ENCODE measurements at places on chromosomes 6 and 20.

DNA sequence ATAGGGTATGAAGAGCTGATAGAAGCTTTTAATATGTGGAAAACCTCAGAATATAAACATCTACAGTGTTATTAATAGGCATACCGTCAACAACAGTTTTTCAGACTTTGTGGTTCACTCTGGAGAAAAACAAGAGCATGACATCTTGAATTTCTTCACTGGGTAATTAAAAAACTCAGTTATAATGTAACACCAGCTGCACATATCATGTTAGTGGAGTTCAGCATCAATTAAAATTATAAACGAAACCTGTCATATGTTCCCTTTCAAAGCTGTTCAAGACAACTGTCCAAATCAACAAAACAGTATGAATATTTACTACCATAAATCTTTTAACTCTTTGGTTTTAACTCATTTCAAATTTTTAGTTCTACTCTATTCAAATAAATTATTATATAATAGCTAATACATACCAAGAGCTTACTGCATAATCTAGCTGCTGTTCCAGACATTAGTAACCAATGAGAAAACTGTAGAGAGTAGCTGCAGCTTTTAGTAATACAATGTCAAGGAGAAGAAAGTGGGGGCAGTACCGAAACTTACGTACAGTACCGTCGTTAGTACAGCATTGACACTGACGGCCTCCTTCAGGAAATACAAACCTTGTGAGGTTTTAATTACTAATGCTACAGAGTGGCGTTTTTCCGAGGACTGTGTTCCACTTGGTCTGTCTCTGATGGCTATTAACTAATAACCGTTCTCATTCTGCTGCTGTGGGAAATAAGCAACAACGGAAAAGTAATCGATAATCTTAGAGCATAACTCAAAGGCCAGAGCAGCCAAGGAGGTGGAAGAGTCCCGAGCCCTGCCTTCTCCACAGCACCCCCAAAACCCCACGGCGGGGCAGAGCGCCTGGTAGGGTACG is 532 bp upstream of the PM20D2 start:
- no peak for DNase-seq

GRCh38 chr20:51547951-51548350 is 5.4 kb upstream of the NFATC2 start:
- no peak for DNase-seq

- no peak for DNase-seq
Observed at GRCh38 chr20:20836836-20837235, 124.4 kb upstream of the RALGAPA2 start.

GRCh38 chr20:38946836-38947235 is 15.3 kb upstream of the DHX35 start:
- no peak for DNase-seq

DNA sequence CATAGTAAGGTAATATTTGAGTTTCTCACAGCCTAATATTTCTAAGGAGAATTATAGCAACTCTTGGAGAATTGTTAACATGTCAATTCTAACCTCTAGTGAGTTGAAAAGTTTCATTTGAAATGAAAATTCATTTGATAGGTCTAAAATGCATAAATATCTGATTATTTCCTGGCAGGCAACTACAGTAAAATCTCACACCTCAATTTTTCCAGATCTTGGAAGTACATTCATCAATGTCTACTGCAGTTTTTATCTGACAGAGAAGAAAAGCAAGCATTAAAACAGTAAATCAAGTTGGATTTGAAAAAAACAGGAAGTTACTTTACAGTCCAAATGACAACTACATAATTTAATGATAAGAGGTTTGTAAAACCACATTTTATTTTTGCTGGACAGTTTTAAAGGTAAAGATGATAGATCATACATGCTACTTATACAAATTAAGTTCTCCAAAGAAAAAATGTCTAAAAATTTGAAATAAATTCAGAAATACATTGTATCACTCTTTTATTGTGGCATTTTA is 631.3 kb downstream of the EYS start:
- DNase-seq: no peak

- no peak for DNase-seq
Observed at GRCh38 chr6:14036911-14037310, 80.7 kb upstream of the CD83 start.

- DNase-seq: no peak
Observed at GRCh38 chr20:9330151-9330550, 184.2 kb upstream of the LAMP5 start.

GRCh38 chr6:52598123-52598823 is 21.4 kb upstream of the TRAM2 start:
- no peak for DNase-seq

DNA sequence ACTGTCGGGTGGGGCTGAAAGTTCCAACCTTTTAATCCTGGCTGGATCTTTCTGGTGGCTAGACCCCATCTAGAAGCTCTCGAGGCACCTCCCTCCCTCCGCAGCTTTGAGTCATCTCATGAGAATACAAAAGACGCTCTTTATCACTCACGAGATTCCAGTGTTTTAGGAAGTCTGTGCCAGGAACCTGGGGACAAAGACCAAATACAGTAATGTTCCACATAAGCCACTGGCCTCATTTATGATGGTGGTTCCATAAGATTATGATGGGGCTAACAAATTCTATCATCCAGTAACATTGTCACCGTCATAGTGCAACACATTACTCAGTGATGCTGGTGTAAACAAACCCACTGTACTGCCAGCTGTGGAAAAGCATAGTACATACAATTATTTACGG is 48.7 kb downstream of the NCOA7 start:
- DNase-seq: no peak

DNA sequence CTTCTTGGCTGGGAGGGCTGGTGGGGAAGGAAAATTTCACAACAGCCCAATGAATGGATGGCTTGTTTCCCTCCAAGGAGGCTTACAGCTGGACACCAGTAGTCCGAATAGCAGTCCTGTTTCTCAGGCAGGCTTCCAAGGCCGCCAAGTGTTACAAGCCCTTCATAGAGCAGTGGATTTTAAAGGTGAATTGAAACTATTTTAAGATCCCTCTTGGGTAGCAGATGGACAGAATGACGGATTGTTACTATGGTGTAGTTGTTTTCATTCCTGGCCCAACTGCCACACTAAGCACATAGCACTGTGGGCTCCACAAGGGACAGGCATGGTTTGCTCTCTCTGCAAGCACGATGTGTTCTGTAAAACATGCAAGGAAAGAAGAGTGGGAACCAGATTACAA is 203.3 kb upstream of the TAB2 start:
- no peak for DNase-seq

GRCh38 chr6:107495971-107496370 is 6.1 kb downstream of the SOBP start:
- DNase-seq: no peak

DNA sequence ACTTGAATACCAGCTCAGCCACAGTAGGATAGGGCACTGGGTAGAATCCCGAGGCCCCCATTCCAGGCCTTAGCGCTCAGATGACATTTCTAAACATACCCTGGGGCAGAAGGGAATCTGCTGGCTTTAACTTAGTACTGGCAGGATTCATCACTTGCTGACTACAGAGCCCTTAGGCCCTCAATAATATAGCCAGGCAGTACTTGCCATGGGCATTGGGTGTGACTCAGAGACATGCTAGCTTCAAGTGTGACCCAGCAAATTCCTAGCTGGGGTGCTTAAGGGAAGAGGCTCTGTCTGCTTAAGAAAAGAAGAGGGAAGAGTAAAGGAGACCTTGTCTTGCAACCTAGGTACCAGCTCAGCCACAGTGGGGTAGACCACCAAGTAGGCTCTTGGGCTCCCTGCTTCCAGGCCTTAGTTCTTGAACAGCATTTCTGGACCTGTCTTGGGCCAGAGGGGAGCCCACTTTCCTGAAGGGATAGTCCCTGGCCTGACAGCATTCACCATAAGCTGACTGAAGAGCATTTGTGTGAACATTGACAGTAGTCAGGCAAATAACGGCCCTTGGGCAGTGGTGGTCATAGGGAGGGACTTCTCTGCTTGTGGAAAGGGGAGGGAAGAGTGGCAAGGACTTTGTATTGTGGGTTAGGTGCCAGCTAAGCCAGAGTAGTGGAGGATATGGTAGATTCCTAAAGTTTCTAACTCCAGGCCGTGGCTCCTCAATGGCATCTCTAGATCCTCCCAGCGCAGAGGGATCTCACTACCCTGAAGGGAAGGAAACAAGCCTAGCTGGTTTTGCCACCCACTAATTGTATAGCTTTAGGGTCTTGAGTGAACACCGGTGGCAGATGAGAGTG is 48.5 kb upstream of the HACE1 start:
- no peak for DNase-seq

DNA sequence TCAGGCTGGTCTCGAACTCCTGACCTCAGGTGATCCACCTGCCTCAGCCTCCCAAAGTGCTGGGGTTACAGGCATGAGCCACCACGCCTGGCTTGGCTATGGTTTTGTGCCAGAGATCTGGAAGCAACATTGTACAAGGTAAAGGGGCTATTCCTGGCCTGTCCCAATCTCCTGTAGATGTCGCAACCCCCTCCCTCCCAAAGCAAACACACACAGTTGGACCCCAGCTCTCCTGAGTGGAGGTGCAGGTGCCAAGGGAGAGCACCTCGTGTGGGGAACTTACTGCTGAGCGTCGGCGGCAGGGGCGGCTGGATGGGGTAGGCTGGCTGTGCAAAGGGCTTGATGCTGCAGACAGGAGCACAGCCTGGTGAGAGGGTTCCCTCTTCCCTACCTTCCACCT is 8.8 kb downstream of the RPL10A start:
- no peak for DNase-seq

DNA sequence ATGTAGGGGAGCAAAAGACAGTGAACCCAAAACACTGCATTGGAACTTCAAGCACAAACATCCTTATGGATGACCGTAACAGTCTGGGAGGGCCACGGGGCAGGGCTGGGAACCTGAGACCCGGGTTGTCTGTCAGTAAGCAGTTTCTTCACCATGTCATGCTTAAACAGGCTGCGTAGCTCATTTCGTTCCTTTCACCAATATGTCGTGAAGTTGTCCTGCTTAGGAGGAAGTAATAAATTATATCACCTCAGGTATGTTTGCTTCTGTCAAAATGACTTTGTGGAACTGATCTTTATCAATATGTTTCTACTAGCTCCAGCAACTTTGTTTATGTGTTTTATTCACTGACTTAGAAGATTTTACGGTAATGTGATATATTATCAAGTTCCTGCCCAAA is 12.4 kb upstream of the MAK start:
- no peak for DNase-seq

- no peak for DNase-seq
Observed at GRCh38 chr20:1809131-1809572, 86.1 kb upstream of the SIRPA start.

- DNase-seq: no peak
Observed at GRCh38 chr6:34901930-34902329, 12.9 kb downstream of the ANKS1A start.

GRCh38 chr20:56730003-56730402 is 100.9 kb downstream of the TFAP2C start:
- no peak for DNase-seq

DNA sequence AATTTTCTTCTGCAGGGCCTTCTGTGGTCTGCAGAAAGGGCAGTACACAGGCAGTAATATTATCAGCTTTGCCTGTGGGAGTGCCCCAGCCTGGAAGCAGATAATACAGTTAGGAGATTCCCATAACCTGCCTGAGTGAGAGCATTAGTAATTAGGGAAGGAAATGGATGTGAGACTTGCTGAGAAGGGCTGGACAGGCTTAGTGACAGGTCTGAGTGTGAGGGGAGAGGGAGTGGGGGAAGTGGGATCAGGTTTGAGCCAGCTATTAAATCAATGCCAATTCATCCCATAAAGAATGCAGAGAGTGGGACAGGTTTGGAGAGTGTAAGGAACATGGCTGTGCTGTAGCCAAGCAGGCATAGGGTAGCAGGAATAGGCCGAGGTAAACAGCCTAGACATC is 10.1 kb upstream of the CFAP206 start:
- DNase-seq: no peak

- no peak for DNase-seq
Observed at GRCh38 chr6:158596861-158597260, 37.0 kb downstream of the TMEM181 start.

DNA sequence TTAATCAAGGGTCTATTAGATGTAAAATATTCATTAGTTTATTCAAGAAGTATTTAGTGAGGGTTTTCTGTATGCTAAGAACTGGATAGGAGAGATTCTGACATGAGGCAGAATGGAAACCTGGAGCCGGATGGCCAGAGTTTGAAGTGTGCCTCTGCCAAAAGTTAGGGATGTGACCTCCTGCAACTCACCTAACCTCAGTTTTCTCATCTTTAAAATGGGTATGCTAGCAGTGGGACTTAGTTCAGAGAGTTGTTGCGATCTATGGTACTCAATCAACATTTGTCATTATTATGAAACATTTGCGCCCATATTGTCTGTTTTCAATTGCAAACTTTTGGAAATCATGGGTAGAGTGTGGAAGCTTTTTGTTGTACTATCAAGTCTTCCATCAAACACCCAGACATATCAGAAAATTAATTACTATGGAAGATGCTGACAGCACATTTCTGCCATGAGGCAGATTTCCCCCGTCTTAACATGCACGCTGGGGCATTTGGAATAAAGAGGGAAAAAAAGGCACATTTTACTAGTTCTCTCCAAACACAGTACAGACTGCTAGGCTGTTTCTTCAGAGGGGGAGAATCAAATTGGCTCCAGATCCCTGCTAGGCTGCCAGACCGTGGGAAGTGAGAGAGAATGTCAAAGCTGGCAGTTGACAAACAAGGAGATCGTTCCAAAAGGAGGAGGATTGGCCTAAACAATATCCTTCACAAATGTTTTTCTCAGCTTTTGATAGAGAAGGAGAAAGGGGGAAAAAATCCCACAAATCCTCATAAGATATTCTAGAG is 205.3 kb upstream of the TSHZ2 start:
- DNase-seq: no peak

DNA sequence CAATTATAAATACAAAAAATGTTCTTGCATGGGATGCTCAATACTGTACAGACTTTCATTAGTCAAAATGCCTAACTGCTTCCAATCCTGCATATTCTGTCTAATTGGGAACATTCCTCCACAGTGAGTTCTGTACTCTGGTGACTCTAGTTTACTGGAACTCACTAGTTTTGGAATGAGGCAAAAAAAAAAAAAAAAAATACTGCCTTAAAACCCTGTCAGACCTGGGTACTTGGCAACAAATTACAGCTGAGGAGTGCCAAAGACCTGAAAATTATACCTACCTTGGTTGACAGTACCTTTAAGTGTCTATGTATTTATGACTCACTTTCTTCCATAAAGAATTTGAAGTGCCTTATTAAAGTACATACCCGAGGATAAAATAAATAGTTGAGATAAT is 276.7 kb downstream of the FARS2 start:
- DNase-seq: no peak

GRCh38 chr20:50762045-50762422 is 30.7 kb downstream of the PARD6B start:
- DNase-seq: no peak

All from activated T-helper 1 cell treated with anti-CD3 and anti-CD28 coated beads, Interleukin-2, amount 50 U/mL, for 16 hours (primary cell).